ENCODE measurements at places on chromosomes 5 and 9. TPM values are rescaled to one million over a fixed set of nuclear protein-coding genes. Genes with fewer than 3 reads are reported as not detected.

- no peak for DNase-seq
- H3K36me3 ChIP-seq, result no peaks in the 10 kb centered on the region
- H3K27me3 ChIP-seq, result no peaks in the 10 kb centered on the region
- H3K27ac ChIP-seq, result no peak overlapping the region
These were observed 570.3 kb downstream of the EBF1 start for GRCh38 chr5:158529454-158529853.

DNA sequence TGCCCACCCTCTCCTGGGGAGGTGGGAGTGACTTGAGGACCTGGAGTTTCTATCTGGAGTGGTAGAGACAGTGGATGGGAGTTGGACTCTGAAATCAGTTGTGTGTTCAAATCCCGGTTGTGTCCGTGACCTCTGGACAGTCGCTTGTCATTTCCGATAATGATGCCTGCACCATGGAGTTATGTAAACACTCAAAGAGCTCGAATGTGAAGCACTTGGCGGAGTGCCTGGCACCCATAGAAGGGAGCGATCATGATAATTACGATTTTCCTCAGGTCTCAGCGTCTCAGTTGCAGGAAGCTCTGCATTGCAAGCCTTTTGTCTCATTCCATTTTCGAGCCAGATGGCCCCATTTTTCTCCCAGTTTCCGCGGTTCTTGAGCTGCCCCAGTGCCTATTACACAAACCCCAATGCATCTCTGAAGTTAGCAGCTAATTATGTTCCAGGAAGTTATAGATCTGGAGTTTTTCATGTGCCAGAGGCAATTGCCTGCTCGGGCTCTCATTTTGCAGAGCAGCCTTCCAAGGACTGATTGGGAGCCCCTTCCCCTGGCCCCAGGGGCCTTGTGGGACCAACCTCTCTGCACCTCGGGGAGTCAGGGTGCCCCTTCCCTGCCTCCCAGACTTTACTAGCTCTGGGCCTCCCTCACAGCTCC, 175.5 kb upstream of the MVB12B start:
- H3K4me3 ChIP-seq, result no peak overlapping the region
- no peak overlapping the region for H3K27ac ChIP-seq
- H3K36me3 ChIP-seq, result no peaks in the 10 kb centered on the region
- no peak for DNase-seq
- peaks cover 18% of the 10 kb centered on the region for H3K4me1 ChIP-seq

DNA sequence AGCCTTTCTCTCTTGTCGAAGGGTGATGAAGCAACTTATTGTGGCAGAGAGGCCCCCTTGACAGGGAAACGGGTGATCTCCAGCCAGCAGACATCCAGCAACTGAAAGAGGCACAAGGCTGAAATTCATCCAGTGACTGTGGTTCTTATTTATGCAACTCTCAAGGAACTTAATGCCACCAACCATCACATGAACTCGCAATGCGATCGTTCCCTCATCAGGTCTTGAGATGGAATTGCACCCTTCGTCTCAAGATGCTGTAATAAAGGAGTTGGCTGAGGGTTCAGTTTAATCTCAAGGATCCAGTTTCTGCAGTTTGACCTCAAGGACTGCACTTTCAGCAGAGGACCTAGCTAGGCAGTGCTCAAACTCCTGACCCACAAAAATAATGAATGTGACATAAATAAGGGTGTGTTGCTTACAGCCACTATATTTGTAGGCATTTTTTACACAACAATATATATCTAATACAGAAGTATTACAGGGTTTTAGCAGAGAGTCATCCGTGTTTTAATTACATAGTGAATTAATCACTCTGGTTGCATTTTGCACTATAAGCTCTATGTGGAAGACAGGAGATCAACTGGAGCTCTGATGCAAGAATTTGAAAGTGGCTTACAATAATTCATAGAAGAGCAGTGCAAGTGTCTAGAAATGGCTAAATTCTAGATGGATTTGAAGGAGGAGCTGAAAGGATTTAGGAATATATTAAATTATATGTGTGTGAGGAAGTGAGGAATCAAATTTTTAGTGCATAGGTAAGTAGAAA, 957.8 kb upstream of the CTNND2 start:
- no peak for DNase-seq
- H3K27me3 ChIP-seq, result no peaks in the 10 kb centered on the region
- no peaks in the 10 kb centered on the region for H3K36me3 ChIP-seq
- H3K4me3 ChIP-seq, result no peak overlapping the region
- no peaks in the 10 kb centered on the region for H3K4me1 ChIP-seq

DNA sequence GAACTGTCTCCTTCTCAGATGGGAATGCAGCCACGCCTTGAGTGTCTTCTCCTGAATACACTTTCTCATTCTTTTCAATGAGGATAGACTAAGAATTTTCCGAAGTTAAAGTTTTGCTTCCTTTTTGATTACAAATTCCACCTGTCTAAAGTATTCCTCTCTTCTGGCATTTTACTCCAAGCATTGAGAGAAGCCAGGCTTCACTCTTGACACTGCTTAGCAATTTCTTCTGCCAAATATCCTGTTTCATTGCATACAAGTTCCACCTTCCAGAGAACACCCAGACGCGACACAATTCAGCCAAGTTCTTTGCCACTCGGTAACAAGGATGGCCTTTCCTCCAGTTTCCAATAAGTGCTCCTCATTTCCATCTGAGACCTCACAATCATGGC, 35.6 kb upstream of the COL5A1 start:
- no peak for DNase-seq
- H3K36me3 ChIP-seq, result no peaks in the 10 kb centered on the region
- H3K27me3 ChIP-seq, result no peaks in the 10 kb centered on the region
- H3K4me3 ChIP-seq, result no peak overlapping the region
- no peak overlapping the region for H3K27ac ChIP-seq
- no peaks in the 10 kb centered on the region for H3K4me1 ChIP-seq

GRCh38 chr5:154189256-154189818, 1.2 kb upstream of the GALNT10 start:
- H3K27me3 ChIP-seq, result peaks cover 14% of the 10 kb centered on the region
- peak; percentile 18 for DNase-seq
- peaks cover 45% of the 10 kb centered on the region for H3K4me1 ChIP-seq
- H3K4me3 ChIP-seq, result peak overlapping the region; percentile 92
- H3K36me3 ChIP-seq, result peaks cover 30% of the 10 kb centered on the region
- peak overlapping the region; percentile 46 for H3K27ac ChIP-seq

- H3K4me3 ChIP-seq, result no peak overlapping the region
- H3K27ac ChIP-seq, result no peak overlapping the region
- H3K36me3 ChIP-seq, result no peaks in the 10 kb centered on the region
- no peak for DNase-seq
These were observed 112.8 kb upstream of the CDH12 start for GRCh38 chr5:22965960-22966359.

DNA sequence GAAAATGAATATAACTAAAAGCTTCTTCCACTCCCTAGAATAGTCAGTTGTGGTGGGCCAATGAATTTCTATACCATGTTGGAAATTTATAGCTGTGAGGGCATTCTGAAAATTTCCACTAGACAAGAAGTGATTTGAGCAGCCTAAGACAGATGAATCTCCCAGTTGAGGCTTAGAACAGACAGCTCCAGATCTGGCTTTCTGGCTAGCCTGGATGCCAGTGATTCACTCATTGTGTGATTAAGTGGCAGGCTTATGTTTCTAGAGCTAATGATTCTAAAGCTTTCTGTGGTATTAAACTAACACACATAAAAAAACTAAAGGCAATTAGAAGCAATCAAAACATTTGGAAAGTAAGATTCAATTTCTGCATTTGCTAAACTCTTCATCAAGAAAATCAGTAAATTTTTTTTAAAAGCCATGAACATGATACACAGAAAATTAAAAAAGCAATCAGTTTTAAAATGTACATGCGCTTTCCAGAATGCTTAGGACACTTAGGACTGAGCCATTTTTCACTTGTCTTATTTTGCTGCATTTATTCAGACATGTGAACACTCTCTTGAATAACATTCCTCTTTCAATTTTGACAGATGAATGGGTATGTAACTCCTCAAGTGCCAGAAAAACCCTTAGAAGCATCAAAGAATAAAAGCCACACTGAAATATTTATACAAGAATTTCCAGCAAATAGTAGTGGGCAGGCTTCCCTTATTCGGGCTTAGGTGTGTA, 100.5 kb upstream of the GNAQ start:
- H3K36me3 ChIP-seq, result no peaks in the 10 kb centered on the region
- H3K27me3 ChIP-seq, result no peaks in the 10 kb centered on the region
- no peaks in the 10 kb centered on the region for H3K4me1 ChIP-seq
- peak overlapping the region; percentile 14 for H3K4me3 ChIP-seq
- H3K27ac ChIP-seq, result no peak overlapping the region

- peak; percentile 48 for DNase-seq
- peaks cover 67% of the 10 kb centered on the region for H3K27me3 ChIP-seq
- peaks cover 11% of the 10 kb centered on the region for H3K36me3 ChIP-seq
- no peaks in the 10 kb centered on the region for H3K4me1 ChIP-seq
These were observed at the start of gene ACSL6 for GRCh38 chr5:132011622-132012343. Gene ACSL6, minus strand, starts transcription at chr5:132011658. Its CDS starts 105 bp downstream, at chr5:132011553.

GRCh38 chr9:87120610-87121009, 173.3 kb upstream of the GAS1 start:
- no peak for DNase-seq
- peaks cover 30% of the 10 kb centered on the region for H3K27me3 ChIP-seq
- no peaks in the 10 kb centered on the region for H3K36me3 ChIP-seq
- H3K27ac ChIP-seq, result no peak overlapping the region
- no peaks in the 10 kb centered on the region for H3K4me1 ChIP-seq

DNA sequence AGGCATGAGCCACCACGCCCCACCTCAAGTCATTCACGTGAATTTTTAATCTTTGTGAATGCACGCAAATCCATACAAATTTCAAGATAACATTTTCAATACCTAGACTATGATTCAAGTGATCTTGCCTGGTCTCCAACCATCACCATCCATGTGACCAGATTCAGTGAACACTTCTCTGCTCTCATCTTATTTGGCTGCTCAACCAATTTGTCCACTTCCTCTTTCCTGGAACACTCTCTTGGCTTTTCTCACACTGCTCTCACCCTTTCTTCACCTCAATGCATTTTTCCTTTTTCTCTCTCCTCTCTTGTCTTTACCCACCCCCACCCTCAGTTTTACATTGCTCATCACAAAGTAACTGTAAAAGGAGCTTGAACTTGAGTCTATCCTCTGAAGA, 354.7 kb upstream of the KIF2A start:
- H3K4me1 ChIP-seq, result no peaks in the 10 kb centered on the region
- H3K36me3 ChIP-seq, result no peaks in the 10 kb centered on the region
- no peak overlapping the region for H3K27ac ChIP-seq
- DNase-seq, result no peak
- peaks cover 37% of the 10 kb centered on the region for H3K27me3 ChIP-seq
- no peak overlapping the region for H3K4me3 ChIP-seq

GRCh38 chr9:32881948-32882347, 98.6 kb downstream of the TMEM215 start:
- no peak overlapping the region for H3K4me3 ChIP-seq
- no peak for DNase-seq
- no peaks in the 10 kb centered on the region for H3K4me1 ChIP-seq
- H3K27ac ChIP-seq, result no peak overlapping the region
- no peaks in the 10 kb centered on the region for H3K36me3 ChIP-seq

- no peak overlapping the region for H3K27ac ChIP-seq
- no peaks in the 10 kb centered on the region for H3K36me3 ChIP-seq
- H3K4me1 ChIP-seq, result no peaks in the 10 kb centered on the region
- no peaks in the 10 kb centered on the region for H3K27me3 ChIP-seq
- DNase-seq, result no peak
These were observed 96.4 kb downstream of the RFK start for GRCh38 chr9:76297721-76298239.

DNA sequence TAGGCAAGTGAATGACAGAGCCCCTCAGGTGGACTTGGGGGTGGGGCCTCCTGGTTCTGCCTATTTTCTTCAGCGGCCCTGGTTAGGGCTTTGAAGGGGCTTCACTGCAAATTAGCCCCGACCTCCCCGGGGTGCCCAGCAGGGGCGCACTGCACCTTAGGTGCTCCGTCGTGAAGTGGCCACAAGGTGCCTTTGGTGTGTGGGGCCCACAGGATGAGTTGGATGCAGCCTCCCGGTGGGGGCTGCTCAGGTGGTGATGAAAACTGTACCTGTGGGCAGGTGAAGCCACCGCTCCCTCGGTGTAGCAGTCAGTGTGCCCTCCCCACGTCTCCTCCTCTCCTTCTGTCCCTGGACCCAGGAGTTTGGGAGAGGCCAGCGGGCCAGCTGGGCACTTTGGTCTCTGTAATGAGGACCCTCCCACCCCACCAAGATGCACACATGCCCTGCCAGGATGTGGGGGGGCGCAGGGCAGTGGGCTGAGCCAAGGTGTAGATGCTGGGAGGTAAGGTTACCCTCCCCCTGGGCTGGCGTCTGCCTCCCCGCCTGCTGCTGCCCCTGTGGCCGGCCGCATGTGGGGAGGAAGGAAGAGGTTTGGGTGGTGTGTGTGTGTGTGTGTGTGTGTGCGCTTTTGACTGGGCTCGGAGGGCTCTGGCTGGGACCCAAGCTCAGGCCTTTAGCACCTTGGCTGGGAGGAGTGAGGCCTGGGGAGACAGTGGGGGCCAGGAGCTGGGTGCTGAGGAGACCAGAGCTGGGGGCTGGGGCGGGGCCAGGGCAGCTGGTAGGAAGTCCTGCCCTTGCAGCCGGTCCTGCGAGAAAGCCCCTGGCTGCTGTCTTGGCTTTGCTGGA, 55.6 kb downstream of the RXRA start:
- H3K4me1 ChIP-seq, result peaks cover 26% of the 10 kb centered on the region
- no peak overlapping the region for H3K27ac ChIP-seq
- DNase-seq, result no peak
- H3K27me3 ChIP-seq, result no peaks in the 10 kb centered on the region
- H3K36me3 ChIP-seq, result peaks cover 11% of the 10 kb centered on the region

- no peaks in the 10 kb centered on the region for H3K36me3 ChIP-seq
- no peak overlapping the region for H3K27ac ChIP-seq
- H3K4me3 ChIP-seq, result no peak overlapping the region
- peaks cover 90% of the 10 kb centered on the region for H3K27me3 ChIP-seq
- H3K4me1 ChIP-seq, result no peaks in the 10 kb centered on the region
- DNase-seq, result no peak
These were observed 276.0 kb downstream of the FSTL4 start for GRCh38 chr5:133336121-133336968.

The SPINK4 gene
- not detected for total RNA-seq

The AIF1L gene
- total RNA-seq, result 27.2 TPM

The CCDC180 gene
- total RNA-seq, result 3.0 TPM

The TSSK1B gene
- not detected for total RNA-seq

The SLC22A4 gene
- 3.1 TPM for total RNA-seq

The AFAP1L1 gene
- 7.8 TPM for total RNA-seq

The WNT8A gene
- not detected for total RNA-seq

The OTP gene
- not detected for total RNA-seq
